Endothelial cell of umbilical vein (primary cell): ENCODE measurements at places on chromosomes 11 and 22. TPM values are rescaled to one million over a fixed set of nuclear protein-coding genes. Genes with fewer than 3 reads are reported as not detected.

GRCh38 chr22:40238425-40239344 is 61.0 kb downstream of the TNRC6B start:
- no peak overlapping the region for H3K4me3 ChIP-seq
- H3K27me3 ChIP-seq, result no peaks in the 10 kb centered on the region
- H3K27ac ChIP-seq, result peak overlapping the region; percentile 44
- H3K36me3 ChIP-seq, result no peaks in the 10 kb centered on the region

DNA sequence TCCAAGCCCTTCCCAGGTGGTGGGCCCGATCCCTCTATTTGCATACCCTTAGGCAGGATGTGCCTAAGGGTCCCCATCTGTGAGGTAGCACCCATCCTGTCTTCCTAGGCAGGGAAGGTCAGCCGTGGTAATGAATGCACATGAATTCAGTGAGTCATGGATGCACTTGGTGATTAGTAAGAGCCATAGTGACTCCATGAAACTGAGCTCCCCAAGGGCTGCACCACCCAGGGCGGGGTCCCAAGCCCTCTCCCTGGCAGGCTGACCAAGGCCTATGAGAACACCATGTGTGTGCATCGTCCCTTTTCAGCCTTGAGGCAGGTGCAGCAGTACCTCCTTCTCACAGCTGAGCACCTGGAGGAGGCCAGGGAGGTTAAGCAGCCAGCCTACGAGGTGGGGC is 15.6 kb upstream of the SUSD2 start:
- no peak for DNase-seq
- no peaks in the 10 kb centered on the region for H3K4me1 ChIP-seq
- H3K4me3 ChIP-seq, result no peak overlapping the region

DNA sequence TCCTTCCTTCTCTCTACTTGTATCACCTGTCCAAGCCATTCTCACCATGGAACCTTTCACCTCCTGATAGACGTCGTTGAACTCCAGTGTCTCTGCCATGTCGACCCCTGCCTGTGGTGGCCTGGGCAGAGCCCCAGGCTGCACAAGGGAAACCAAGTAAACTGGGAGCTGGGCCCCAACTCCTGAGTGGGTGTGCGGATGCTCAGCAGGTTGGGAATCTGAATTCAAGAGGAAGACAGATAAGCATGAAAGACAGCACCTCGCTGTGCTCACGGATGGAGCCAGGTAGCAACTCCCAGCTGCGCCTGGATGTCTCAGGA is 709 bp downstream of the SSRP1 start:
- peaks cover 19% of the 10 kb centered on the region for H3K36me3 ChIP-seq
- H3K4me3 ChIP-seq, result peak overlapping the region; percentile 61
- DNase-seq, result no peak
- peaks cover 17% of the 10 kb centered on the region for H3K4me1 ChIP-seq
- peak overlapping the region; percentile 54 for H3K27ac ChIP-seq
- peaks cover 4% of the 10 kb centered on the region for H3K27me3 ChIP-seq

GRCh38 chr11:45106440-45106839 is 40.0 kb upstream of the PRDM11 start:
- DNase-seq, result no peak
- peaks cover 7% of the 10 kb centered on the region for H3K4me1 ChIP-seq
- no peak overlapping the region for H3K27ac ChIP-seq
- H3K36me3 ChIP-seq, result no peaks in the 10 kb centered on the region
- no peaks in the 10 kb centered on the region for H3K27me3 ChIP-seq

DNA sequence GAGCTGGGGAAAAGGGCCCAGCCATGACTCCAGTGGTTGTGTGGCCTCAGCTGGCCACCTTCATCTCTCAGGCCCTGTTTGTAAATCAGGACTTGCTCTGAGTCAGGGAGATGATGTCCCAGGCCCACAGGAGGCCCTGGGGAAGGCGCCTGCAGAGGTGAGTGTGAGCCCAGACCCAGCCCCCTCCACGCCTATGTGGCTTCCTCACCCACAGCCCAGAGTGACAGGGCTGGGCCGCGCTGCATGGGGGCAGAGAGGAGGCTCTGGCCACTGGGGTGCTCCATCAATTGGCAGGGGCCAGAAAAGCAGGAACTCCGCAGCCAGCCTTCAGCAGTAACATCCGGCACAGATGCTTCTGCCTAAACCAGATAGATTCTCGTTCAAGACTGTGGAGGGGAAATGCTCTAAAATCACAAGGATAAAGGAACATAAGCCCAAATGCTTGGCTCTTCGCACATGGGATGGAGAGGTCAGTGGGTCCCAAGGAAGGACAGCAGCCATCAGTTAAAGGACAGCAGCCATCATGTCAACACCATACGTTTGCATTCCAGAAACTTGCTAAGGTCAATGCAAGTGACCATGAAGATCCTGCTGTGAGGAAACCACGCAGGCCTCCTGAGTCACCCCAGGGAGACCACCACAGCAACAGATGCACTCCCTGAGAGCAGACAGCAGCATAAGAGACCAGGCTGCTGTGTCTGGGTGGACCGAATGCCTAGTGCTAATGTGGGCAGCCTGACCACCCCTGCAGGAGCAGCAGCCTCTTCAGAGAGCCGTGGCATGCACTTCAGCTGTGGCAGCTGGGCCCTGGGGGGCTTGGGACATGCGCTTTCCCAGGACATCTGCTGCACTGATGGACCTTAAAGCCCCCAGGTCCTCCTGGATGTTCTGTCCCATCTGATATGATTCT is 28.3 kb downstream of the OSBPL5 start:
- H3K27ac ChIP-seq, result no peak overlapping the region
- H3K4me1 ChIP-seq, result no peaks in the 10 kb centered on the region
- DNase-seq, result no peak
- H3K4me3 ChIP-seq, result no peak overlapping the region

GRCh38 chr11:98059488-98059887 is 961.3 kb upstream of the CNTN5 start:
- no peaks in the 10 kb centered on the region for H3K27me3 ChIP-seq
- H3K4me3 ChIP-seq, result no peak overlapping the region
- no peaks in the 10 kb centered on the region for H3K36me3 ChIP-seq

DNA sequence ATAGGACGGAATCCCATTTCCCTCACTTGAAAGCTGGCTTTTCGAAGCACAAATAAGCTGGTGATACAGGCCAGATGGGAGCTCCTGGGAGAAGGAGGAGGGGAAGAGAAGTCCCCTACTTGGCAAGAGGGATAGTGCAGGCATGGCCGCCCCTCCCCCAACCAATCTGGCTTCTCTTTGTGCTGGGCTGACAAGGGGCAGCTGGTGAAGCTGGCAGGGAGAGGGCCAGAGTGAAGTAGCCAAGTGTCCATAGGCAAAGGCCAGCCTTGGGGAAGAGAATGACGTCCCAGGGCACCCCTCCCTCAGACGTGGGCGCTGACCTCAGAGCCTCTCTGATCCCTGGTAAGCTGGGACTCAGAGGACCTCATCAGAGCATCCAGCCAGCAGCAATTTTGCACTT is 78.7 kb upstream of the GRAMD1B start:
- no peak for DNase-seq
- peaks cover 6% of the 10 kb centered on the region for H3K27me3 ChIP-seq
- H3K27ac ChIP-seq, result no peak overlapping the region
- H3K36me3 ChIP-seq, result no peaks in the 10 kb centered on the region
- H3K4me1 ChIP-seq, result no peaks in the 10 kb centered on the region

GRCh38 chr11:872799-873198 is 30.1 kb downstream of the TSPAN4 start:
- no peaks in the 10 kb centered on the region for H3K4me1 ChIP-seq
- H3K36me3 ChIP-seq, result no peaks in the 10 kb centered on the region
- H3K27ac ChIP-seq, result no peak overlapping the region
- DNase-seq, result no peak

DNA sequence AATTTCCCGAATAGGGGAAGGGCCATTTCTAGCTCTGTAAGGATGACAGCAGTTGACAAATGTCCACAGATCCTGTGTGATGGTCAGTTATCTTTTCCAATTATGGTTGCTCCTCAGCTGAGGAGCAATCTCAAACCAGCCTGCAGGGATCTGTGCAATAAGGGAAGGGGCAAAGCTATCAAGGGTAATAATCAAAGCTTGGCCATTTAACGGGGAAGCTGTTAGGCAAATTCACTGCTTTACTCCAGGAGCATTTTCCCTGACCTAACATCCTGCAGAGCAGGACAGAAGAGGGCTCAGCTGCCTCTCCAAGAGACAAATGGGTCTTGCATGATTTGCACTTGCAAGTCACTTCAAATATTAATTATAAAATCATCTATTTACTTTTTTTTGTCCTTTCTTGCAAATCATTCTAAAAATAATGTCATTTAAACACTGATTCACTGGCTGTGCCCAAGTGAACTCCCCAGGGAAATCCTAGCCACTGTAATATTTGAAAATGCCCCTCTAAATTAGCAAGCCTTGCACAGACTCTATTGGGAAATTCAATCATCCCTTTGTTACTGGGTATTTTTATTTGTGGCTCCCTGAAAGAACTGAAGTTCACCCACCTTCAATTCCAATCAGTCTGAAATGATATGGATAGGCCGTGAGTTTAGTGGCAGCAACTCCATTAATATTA is 1256.7 kb downstream of the LRRC4C start:
- no peaks in the 10 kb centered on the region for H3K4me1 ChIP-seq
- no peaks in the 10 kb centered on the region for H3K27me3 ChIP-seq
- no peak overlapping the region for H3K27ac ChIP-seq
- DNase-seq, result no peak
- H3K4me3 ChIP-seq, result no peak overlapping the region
- H3K36me3 ChIP-seq, result no peaks in the 10 kb centered on the region

GRCh38 chr11:104011044-104011443 is 25.4 kb upstream of the DDI1 start:
- no peak overlapping the region for H3K4me3 ChIP-seq
- H3K4me1 ChIP-seq, result no peaks in the 10 kb centered on the region
- H3K27me3 ChIP-seq, result no peaks in the 10 kb centered on the region
- H3K27ac ChIP-seq, result no peak overlapping the region
- DNase-seq, result no peak

DNA sequence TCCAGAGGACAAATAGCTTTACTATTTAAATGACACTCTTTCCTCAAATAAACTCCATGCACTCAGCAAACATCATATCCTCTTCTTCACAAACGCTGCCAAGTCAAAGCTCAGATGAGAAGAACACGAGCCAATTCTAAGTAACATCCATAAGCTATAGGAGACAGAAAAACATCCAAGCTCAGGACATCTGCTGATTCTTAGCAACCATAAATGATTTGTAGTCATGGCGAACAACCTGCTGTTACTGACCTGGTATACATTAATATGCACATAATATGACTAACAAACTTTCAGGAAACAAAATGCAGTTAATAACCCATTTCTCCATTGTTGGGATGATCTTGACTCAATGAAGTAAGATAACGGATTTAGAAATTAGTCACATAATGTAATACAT is 6.7 kb downstream of the GALNT18 start:
- no peaks in the 10 kb centered on the region for H3K36me3 ChIP-seq
- H3K27me3 ChIP-seq, result peaks cover 32% of the 10 kb centered on the region
- DNase-seq, result no peak
- no peaks in the 10 kb centered on the region for H3K4me1 ChIP-seq
- H3K4me3 ChIP-seq, result no peak overlapping the region

DNA sequence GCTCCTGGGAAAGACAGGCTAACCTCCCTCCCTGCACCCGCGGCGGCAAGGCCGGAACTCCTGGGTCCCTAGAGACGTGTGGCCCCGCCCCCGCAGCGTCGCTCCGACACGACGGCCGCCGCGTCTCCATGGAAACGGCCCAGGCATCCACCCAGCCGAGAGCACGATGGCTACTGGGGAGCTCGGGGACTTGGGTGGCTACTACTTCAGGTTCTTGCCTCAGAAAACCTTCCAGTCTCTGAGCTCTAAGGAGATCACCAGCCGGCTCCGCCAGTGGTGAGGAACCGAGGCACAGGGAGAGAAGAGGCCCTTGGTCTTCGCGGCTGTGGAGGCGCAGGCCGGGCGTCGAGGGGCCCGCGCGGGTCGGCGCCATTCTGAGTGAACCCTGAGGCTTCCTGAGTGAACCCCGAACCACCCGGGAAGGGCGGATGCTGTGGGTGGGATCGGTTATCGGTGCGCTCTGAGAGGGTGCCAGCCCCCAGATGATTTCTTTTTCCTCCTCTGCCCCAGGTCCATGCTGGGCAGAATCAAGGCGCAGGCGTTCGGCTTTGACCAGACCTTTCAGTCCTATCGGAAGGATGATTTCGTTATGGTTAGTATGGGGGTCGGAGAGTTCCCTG is at the start of gene CFAP300:
Gene CFAP300 (plus strand): TSS at position 133 of the 620 bp plus-strand sequence. CDS start 34 bp downstream, at position 167.
- peak within 1 kb of the TSS; percentile 60 for H3K4me3 ChIP-seq
- H3K27ac ChIP-seq, result no peak within 1 kb of the TSS
- H3K36me3 ChIP-seq, result no peaks in the 10 kb centered on the region
- DNase-seq, result peak; percentile 32
- peaks cover 15% of the 10 kb centered on the region for H3K4me1 ChIP-seq
- no peaks in the 10 kb centered on the region for H3K27me3 ChIP-seq

- no peaks in the 10 kb centered on the region for H3K4me1 ChIP-seq
- no peak overlapping the region for H3K4me3 ChIP-seq
- no peak overlapping the region for H3K27ac ChIP-seq
- H3K27me3 ChIP-seq, result no peaks in the 10 kb centered on the region
- no peaks in the 10 kb centered on the region for H3K36me3 ChIP-seq
These were observed 180.9 kb downstream of the KIF18A start for GRCh38 chr11:27926981-27927481.

Gene PNPLA5
- not detected in 2 replicates for total RNA-seq

Gene AP5B1
- 15.3 and 15.5 TPM in 2 replicates for total RNA-seq

DNA sequence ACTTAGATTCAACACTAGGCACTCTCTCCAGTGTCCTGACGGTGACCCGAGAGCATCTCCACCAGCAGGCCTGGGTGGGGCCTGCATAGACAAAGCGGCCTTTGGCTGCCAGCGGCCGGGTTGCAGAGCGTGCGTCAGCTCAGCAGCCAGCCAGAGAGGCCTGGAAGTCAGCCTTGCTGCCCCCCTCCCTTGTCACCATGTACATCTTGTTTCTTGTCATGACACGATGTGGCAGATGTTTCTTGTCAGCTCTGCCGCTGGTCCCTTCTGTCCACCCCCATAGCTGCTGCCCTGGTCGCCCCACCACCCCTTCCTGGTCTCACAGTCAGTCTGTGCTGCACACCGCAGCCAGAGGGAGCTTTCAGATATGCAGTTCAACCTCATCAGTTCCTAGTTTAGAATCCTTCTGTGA is 33.1 kb upstream of the CBX7 start:
- no peak for DNase-seq
- H3K4me1 ChIP-seq, result peaks cover 5% of the 10 kb centered on the region
- H3K27me3 ChIP-seq, result no peaks in the 10 kb centered on the region

Gene ARHGEF17
- 80.6 and 89.9 TPM in 2 replicates for total RNA-seq

DNA sequence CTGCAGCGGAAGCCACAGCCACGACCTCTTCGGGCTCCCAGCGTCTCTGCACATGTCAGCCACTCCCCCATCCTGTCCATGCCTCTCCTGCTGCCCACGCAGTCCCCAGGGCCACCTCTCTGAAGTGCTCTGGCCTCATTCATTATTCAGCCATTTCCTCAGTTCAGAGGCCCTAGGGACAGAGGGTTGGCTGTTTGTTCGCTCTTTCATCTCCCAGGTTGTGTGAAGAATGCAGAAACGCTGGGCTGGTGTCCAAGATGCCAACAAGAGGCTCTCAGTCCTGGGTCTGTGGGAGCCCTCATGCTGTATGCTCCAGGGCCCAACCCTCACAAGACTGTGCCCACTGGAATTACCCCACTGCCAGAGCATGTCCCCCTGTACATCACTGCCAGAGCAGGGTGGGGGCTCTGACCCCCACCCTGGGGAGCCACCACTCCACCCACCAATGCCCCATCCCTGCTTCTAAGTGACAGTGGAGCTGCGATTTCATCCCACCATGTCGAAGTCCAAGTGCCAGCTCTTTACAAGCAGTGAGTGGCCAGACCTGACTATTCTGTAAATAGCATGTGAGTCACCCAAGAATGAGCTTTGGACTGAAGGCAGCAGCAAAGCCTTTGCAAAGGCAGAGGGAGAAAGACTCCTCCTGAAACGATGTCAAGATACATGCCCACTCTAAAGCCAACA is 209.6 kb downstream of the BUD13 start:
- no peaks in the 10 kb centered on the region for H3K27me3 ChIP-seq
- H3K27ac ChIP-seq, result no peak overlapping the region
- no peak overlapping the region for H3K4me3 ChIP-seq
- H3K36me3 ChIP-seq, result no peaks in the 10 kb centered on the region
- DNase-seq, result peak; percentile 9
- peaks cover 9% of the 10 kb centered on the region for H3K4me1 ChIP-seq

Gene STK33
- total RNA-seq, result 1.6 and 3.4 TPM in 2 replicates
